ENCODE measurements at places on chromosomes 7 and 10.

DNA sequence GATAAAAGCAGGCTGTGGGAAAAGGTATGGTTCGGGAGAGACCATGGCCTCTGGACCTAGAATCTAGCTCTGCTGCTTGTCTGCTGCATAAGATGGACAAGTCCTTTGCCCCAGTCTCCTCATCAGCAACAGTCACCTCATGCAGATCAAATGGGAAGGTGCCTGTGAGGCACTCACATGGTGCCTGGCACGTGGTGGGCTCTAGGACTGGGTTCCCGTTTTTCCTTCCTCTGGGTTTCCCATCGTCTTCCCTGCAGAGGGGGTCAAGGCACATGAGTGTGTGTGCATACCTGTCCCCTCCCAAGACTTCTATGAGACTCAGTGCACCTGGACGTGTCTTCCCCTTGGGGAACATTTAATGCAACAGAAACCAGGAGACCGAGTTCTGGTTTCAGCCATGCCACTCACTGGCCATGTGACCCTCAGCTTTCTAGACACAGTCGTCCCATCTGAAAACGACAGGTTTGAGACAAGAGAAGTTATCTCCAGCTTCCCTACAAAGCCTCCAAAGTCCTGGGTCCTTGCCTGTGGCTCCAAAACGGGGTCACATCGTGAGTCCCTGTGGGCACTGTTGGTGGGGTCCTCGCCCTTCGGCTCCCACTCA is 95.9 kb upstream of the NPTX2 start:
- no peak for DNase-seq

GRCh38 chr7:69613846-69614245 is 15.6 kb downstream of the AUTS2 start:
- no peak for DNase-seq

- peak; percentile 22 for DNase-seq
Measured at GRCh38 chr10:77187376-77187999, 450.1 kb downstream of the KCNMA1 start.

- DNase-seq = no peak
Measured at GRCh38 chr10:76070916-76071315, 639.5 kb downstream of the LRMDA start.

- no peak for DNase-seq
Measured at GRCh38 chr7:135195968-135196629, 15.2 kb downstream of the WDR91 start.

DNA sequence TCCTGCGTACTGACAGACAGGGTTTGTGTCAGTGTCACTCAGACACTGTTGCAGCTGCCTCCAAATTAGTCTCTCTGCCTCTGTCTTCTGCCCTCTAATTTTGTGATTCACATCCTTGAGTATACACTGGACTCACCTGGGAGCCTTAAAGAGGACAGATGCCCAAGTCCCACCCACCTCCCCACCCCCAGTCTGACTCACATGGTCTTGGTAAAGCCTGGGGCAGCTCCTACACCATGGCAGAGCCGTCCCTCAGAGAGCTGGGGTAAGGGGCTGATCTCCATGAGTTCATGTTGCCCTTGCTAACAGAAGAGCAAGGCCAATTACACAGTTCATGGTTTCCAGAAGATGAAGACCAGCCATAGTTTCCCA is 197.6 kb upstream of the STK17A start:
- DNase-seq = no peak

DNA sequence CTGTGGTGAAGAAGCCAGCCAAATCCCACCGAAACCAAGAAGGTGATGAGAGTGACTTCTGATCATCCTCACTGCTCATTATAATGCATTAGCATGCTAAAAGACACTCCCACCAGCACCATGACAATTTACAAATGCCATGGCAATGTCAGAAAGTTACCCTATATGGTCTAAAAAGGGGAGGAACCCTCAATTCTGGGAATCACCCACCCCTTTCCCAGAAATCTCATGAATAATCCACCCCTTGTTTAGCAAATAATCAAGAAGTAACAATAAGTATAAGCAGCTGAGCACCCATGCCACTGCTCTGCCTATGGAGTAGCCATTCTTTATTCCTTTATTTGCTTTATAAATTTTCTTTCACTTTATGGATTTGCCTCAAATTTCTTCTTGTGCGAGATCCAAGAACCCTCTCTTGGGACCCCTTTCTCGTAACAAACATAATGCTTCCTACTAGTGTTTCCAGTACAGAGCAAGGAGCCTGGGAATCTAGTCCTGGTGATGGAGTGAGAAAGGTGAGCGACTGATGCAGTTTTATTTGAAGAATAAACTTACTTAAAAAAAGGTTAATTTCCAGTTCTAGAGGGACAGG is 18.4 kb upstream of the EXOC6 start:
- no peak for DNase-seq

DNA sequence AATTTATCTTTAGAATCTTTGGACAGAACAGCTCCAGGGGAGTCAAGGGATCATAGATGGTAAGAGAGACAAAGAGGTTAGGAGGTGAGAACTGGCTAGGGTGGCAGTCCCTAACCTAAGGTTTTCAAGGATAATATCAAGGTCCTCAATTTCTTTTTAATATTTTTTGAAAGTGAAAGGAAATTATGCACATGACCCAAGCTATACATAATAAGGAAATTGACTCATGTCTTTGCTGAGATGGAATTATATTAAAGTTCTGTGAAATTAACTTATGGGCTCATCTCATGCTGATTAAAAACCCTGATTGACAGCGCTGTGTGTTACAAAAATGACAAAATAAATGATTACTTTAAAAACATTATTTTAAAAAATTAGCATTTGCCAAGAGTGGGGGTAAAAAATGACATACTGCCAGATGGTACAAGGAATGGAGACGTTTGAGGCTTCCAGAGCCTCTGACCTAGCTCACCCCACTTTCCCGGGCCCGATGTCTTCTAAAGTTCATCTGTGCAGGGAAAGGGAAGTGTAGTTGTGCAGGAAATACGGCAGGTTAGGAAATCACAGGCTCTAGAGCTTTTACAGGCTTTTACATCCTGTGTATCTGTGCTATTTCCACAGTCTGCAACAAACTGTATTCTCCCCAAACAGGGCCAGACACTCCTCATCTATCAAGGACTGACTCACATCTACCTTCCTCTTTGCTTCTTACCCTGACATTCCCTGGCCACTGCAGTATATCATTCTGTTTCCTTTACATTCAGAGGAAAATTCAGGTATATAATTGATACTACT is 185.6 kb upstream of the PRSS58 start:
- DNase-seq = peak; percentile 52

- no peak for DNase-seq
Measured at GRCh38 chr7:150587551-150587950, 20.4 kb downstream of the GIMAP4 start.

- peak; percentile 71 for DNase-seq
Measured at GRCh38 chr7:99108613-99109012, 35.3 kb downstream of the SMURF1 start.

GRCh38 chr10:34323192-34323591 is 491.9 kb downstream of the PARD3 start:
- DNase-seq = peak; percentile 7

GRCh38 chr10:20891338-20891714 is 5.8 kb downstream of the NEBL start:
- DNase-seq = no peak
